Stimulated activated CD4-positive, alpha-beta T cell treated with anti-CD3 and anti-CD28 coated beads, Interleukin-15, amount 100 ng/mL, for 1 hour (primary cell): ENCODE measurements at places on chromosomes 4 and X.

- DNase-seq: peak; percentile 20
Measured at GRCh38 chr4:145481164-145481941, at the start of gene SMAD1. SMAD1 (plus strand) TSS chr4:145481853; CDS start chr4:145514614, 32,761 bp downstream.

GRCh38 chrX:19555236-19555635, 39.9 kb upstream of the MAP3K15 start:
- no peak for DNase-seq

DNA sequence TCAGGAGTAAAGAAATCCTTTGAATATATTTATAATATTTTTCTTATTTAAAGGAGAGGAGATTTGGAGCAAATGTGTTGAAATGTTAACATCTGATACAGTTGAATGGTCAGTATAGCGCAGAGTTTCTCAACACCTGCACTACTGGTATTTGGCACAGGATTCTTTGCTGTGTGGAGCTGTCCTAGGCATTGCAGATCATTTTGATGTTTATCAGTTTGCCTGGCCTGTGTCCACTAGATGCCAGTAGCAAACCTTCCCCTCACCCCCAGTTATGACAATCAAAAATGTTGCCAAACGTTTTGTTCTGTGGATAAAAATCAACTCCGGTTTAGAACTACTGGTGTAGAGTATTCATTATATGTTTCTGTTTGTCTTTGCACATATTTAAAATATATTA, 765.3 kb upstream of the SLIT2 start:
- no peak for DNase-seq

- no peak for DNase-seq
Measured at GRCh38 chr4:85067342-85067741, 100.9 kb upstream of the WDFY3 start.

DNA sequence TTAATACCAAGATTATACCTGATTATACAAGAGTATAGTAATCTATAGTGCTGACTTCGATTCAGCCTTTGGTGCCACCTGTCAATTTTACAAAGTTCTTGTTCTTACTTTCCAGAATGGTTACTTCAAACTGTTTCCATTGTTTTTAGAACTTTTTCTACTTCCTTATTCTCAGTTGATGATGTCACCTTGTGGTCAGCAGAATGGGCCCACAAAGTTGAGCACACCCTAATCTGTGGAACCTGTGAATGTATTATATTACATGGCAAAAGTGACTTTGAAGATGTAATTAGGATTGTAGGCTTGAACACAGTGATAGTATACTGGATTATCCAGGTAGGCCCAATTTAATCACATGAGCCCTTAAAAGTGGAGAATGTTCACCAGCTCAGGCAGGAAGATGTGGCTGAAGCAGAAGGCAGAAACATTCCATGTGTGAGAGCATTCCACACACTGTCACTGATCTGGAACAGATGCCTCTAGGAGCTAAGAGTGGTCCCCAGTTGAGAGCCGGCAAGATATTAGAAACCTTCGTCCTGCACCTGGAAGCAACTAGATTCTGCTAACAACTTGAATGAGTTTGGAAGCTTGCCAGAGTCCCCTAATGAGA, 6.3 kb upstream of the SGMS2 start:
- DNase-seq: no peak

- DNase-seq: no peak
Measured at GRCh38 chr4:49063670-49064069, 77.6 kb downstream of the CWH43 start.

- no peak for DNase-seq
Measured at GRCh38 chr4:8099981-8100464, 58.6 kb downstream of the ABLIM2 start.

- no peak for DNase-seq
Measured at GRCh38 chr4:17468619-17469221, 43.2 kb downstream of the QDPR start.

DNA sequence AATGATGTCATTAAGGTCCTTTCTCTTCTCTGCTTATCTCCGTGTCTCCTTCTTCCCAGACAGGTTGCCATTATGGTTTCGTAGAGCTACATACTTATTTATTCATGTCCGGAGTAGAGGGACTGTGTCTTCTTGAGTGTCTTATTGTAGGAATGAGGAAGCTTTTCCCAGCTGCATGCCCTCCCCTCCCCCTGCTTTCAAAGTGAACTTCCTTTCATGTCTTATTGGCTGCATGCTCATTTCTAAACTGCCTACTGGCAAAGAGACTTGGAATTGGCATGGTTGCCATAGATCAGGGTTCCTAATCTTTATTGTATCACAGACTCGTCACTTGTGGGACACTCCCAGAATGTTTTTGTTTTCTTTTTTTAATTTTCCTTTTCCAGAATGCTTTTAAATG, 15.4 kb downstream of the VAMP7 start:
- no peak for DNase-seq

DNA sequence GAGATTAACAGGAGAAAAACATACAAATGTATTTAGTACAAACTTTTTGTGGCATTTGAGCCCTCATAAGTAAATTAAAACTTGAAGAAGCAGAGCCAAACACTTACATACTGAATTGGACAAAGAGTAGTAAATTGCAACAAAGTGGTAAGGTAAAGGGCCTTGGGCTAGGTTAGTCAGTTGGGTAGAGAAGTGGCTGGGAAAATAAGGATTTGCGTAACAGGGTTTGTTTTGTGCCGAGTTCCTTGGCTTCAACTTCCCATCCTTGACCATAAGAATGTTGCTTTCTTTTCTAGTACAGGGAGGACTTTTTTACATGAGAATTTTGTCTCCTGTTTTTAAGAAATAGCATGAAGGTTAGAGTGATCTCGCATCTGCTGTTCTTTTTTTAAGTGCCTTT, 33.3 kb upstream of the DSPP start:
- DNase-seq: no peak

- no peak for DNase-seq
Measured at GRCh38 chr4:128768373-128768996, 41.0 kb upstream of the JADE1 start.

DNA sequence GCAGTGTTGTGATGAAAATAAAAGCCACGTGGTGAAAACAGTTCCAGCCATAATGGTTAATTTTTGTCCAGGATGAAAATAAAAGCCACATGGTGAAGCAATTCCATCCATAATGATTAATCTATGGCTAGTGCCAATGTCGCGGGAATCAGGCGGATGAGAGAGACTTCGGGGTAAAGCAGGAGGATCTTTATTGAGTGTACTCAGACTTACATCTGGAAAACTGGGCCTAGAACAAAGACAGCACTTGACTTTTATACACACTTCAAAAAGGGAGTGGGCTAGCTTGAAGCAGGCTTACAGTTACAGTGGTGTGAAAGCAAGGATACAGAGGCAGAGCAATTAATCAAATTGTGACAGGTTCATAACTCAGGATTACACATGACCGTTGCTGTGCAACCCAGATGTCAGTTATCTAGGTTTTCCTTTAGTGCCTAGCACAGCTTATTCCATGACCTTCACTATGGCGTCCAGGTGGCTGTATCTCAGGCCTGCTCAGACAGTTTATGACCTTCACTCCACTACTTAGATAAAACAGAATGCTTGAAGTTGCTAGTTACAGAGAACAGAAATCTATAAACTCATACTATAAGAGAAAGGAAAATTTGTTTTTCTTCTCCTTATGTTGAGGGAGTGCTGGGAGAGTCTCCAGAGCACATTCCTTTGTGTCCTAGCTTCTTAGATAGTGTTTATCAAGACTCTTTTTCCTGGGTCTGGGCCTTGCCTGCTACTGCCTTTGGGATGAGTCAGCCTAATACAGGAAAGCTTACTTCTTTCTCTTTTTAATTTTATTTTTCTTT, 5.9 kb upstream of the PLA2G12A start:
- no peak for DNase-seq

DNA sequence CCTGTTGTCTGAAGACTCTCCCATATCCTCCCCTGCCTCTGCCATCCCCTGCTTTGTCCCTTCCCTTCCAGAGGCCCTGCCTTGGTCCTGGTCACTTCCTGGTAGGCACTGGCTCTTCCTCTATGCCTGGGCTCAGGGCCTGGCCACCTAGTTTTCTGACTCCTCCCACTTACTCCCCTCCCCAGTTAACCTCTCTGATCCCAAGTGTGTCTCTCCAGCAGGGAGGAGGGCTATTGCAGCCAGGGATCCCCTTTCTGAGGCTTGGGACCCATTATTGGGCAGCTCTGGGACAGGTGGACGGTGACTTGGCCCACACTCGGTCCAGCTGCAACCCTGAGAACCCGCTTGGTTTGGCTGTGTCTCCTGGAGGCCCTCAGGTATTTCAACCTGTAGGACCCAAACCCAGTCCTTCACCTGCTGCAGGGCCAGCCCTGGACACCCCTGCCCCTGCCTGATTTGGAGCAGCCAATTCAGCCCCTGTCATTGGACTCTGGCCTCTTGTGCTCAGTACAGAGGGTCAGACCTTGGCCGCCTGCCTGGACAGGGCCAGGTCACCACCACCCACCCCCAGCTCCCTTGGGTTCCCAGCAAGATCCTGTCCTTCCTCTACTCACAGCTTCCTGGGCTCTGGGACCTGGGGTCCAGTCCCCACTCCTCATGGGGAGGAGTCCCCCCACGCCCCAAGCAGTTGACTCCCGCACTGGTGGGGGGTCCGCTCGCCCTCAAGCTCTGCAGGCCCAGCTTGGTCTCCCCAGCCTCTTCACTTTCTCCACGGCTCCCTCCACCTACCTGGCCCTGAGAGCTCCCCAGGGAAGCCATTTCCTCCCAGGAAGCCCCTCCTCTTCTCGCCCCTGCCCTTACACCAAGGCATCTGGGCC, 1.1 kb upstream of the SH3BP2 start:
- no peak for DNase-seq

DNA sequence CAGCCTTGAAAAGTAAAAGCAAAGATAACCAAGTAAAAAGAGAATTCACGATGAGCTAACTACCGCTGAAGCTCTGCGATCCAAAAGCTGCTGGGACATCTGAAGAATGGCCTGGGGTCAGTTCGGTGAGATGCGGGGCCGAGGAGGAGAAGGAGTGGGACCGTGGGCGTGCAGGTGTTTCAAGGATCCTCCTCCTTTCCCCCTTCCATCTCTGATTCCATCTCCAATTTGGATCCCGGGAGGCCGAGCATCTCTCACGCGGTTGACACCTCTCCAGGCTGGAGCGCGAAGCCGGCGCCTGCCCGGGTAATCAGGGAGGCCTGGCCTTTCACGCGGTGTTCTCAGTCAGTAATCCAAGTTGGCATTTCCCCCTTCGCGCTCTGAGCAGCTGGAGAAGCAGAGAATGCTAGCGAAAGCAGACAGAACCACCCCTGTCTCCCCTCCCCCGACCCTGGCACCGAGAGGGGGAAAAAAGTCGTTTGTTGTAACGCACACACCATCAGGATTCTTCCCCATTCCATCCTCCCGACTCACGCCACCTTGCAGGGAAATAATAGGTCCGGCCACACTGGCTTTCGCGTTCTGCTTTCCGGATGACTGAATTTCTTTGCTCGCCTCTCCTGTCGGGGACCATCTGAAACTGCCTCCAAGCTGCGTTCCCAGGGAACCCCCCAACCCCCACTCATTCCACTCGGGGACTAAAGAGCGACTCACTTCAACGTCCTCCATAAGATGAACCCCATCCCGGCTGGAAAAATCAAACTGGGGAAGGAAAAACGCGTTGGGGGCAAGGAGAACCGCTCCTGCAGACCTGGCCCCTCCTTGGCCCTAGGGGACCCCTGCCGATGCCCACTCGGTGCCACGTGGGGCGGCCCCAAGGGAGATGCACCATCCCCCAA, 6.5 kb downstream of the NEUROG2 start:
- DNase-seq: no peak

DNA sequence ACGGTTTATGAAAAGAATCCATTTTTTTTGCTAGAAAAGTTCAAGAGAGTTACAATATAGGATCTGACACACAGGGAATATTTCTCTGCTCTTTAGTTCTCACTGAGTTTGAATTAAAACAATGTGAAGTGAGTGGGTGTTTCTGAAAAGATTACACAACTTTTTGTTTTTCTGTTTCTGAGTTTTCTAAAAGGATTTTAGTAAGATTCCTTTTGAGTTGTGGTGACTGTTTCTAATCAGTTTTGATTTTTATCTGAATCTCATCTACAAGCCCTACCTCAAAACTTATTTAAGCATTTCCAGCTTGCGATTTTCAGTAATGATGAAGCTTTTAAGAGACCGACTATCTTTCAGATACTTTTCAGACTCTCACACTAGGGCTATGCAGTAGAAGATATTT, 141.7 kb downstream of the GPAT3 start:
- no peak for DNase-seq

- no peak for DNase-seq
Measured at GRCh38 chr4:139896091-139896604, 230.5 kb downstream of the MGST2 start.

GRCh38 chr4:38497121-38497520, 166.9 kb upstream of the KLF3 start:
- DNase-seq: no peak

DNA sequence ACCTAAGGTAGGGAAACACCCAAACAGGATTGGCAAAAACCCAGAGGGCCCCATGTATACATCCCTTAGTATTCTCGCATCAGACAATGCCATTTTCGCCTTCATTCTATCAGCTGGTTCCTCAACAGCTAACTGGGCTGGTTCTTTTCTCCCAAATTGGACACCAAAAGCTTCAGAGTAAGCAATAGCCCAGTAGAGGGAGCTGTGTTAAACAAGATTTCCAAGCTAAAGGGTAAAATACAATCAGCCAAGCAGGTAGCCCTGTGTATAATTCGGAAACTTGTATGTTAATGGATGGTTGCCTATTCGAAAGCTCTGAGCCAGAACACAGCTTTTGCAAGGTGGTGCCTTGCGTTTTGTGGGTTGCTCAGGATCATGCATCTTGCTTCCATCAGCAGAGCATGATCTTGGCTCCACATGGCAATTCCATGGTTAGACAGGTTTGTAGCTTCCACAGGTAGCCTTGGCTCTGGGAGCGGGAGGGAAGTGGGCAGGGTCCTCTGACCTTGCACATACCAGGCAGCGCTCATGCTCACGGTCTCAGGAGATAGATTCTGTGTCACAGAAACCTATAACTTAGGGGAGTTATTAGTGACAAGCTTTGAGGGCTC, 115.2 kb upstream of the LNX1 start:
- DNase-seq: no peak

DNA sequence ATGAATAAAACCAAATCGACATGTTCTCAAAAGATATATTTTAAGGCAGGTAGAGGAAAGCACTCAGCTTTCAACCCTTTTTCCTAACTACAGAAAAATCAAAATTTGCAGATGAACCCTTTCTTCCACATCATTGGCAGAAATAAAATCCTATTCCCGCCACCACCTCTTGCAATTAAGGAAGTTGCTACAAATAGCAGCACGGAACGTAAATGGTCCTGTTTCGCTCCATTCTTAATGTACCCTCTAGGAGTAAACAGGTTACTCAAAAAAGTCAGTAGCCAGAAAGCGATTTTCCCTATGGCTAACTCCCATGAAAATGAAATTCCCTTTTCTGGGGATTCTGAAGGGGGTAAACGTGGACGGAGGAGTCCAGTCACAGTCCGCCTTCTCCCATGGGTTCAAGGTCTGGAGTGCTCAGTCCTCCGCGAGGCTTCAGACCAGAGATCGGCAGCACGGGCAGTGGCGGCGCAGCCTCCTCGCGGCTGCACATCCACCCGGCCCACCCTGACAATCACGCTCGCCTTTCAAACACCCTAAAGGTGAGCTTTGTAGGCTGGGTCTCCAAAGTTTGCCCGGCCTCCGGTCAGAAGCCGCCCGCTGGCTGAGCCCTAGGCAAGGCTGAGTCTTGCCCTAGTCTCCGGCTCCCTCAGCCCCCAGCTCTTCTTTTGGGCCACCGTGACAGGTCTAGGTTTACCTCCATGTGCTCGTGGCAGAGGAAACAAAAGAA, 1.8 kb downstream of the ATP11C start:
- peak; percentile 6 for DNase-seq
